Mesothelial cell of epicardium (in vitro differentiated cells): ENCODE measurements at places on chromosomes 16 and 17.

DNA sequence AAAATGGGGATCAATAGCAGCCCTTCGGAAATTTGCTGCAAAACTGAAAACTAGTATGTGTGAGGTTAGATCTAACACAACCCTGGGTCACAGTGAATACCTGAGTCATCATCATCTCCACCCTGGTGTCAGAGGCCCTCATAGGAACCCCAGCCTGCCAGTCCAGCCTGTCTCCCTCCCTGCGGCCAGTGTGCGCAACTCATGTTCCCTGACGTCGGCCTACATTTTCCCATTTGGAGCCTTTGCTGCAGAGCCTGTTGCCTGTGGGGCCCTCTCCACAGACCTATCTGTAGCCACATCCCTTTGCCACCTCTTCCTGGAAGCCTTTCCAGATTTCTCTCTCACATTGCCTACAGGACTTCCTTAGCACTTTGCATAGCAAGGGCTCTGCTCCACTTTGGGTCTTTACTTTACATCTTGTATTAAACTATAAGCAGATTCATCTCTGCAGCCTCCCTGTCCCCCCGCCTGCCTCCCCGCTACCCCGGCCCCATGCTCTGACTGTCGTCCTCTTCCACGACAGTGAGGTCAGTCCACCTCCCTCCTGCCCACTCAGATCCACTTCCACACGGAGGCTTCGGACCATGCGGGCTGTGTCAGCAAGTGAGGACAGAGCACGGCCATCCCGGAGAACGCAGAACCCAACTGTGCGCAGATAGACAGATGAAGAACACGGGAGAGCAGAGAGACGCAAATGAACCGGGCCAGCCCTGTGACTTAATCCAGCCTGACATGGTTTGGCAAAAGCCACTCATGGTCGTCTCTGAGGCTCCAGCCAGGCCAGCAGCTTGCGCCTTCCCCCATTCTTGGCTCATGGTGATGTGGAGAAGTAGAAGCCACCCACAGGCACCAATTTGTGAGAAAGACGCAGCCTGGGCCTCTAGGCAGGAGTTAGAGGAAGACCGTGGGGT lies 31.0 kb downstream of the NGFR start:
- no peaks in the 10 kb centered on the region for H3K27me3 ChIP-seq
- no peak for DNase-seq
- H3K36me3 ChIP-seq = no peaks in the 10 kb centered on the region
- H3K27ac ChIP-seq = no peak overlapping the region

DNA sequence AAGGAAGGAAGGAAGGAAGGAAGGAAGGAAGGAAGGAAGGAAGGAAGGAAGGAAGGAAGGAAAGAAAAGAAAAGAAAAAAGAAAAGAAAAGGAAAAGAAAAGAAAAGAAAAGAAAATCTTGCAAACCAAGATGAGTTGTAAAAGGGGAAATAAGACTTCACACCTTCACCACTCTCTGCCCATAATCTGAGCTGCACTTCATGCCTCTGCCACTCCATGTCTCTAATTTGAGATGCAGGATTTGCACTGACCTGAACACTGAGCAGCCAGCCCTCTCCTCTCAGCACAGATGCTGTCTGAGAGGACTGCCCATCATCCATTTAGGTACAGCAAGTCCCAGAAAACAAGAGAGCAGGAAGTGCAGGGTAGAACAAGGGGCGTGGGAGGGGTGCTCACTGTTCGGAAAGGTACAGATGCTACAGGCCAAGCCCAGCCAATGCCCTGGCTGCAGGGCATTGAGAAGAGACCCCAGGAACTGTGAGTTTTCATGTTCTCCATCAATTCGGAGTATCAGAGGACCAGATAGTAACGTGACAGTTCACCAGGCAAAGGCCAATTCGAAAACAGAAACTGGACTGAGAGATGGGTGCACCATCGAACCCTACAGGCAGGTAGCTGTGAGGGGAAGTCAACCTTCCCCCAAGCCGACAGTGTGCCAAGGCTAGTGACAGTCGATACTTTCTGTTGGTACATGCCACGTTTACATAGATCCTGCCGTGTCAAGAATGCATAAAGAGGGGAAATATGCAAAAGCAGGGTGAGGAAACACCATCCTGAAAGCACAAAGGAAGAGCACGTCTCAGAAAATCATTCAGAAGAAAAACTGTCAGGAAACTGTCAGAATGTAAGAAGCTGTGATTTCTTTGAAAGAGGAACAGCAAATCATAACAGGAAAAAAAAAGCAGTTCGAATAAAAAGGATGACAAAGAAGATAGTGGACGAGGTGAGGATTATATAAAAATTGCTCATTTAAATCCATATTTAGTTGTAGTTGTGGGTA lies 142.0 kb upstream of the RCVRN start:
- DNase-seq = no peak
- no peaks in the 10 kb centered on the region for H3K36me3 ChIP-seq
- H3K4me3 ChIP-seq = no peak overlapping the region
- no peaks in the 10 kb centered on the region for H3K27me3 ChIP-seq

- peaks cover 26% of the 10 kb centered on the region for H3K36me3 ChIP-seq
- DNase-seq = no peak
- no peaks in the 10 kb centered on the region for H3K27me3 ChIP-seq
- no peak overlapping the region for H3K4me3 ChIP-seq
- no peaks in the 10 kb centered on the region for H3K4me1 ChIP-seq
Measured at GRCh38 chr16:67579686-67580085, 17.4 kb downstream of the CTCF start.

DNA sequence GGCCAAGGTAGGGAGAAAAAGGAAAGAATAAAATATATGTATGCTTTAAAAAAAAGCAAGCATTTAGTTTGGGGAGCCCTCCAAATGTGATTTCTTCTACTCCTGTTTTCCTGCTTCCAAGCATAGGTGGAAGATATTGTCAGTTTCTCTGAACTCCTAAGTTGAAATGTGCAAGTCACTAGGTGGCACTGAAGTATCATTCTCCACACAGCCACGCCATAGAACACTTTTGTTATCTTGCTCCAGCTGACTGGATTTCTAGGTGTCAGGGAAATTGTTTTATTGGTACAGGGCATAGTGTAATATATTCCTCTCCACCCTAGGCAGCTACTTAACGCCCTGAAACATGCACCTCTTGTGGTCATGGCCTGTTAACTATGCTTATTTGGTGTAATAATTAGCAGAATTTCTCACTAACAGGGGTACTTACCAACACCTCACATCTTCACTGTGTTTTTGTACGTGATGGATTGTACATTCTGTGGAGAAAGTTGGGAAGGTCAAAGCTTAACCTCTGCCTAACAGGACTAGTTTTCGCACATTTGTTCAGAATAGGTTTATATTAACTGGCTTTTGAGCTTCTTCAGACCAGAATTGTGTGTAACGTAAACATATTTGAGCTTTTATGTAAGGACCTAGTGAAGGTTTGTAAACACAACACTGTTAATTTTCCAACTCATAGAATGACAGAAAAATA lies 69.3 kb downstream of the FTO start:
- no peaks in the 10 kb centered on the region for H3K27me3 ChIP-seq
- H3K27ac ChIP-seq = no peak overlapping the region
- peaks cover 16% of the 10 kb centered on the region for H3K4me1 ChIP-seq
- no peak overlapping the region for H3K4me3 ChIP-seq
- no peak for DNase-seq

GRCh38 chr17:42784811-42785592 lies 4.6 kb downstream of the WNK4 start:
- peaks cover 59% of the 10 kb centered on the region for H3K27me3 ChIP-seq
- no peak for DNase-seq
- H3K36me3 ChIP-seq = no peaks in the 10 kb centered on the region
- no peak overlapping the region for H3K4me3 ChIP-seq
- H3K27ac ChIP-seq = no peak overlapping the region
- peaks cover 6% of the 10 kb centered on the region for H3K4me1 ChIP-seq

- H3K4me3 ChIP-seq = no peak overlapping the region
- H3K27ac ChIP-seq = no peak overlapping the region
- no peaks in the 10 kb centered on the region for H3K36me3 ChIP-seq
Measured at GRCh38 chr16:77816293-77816692, 27.9 kb downstream of the VAT1L start.
